ENCODE measurements at places on chromosomes 3 and 15.

DNA sequence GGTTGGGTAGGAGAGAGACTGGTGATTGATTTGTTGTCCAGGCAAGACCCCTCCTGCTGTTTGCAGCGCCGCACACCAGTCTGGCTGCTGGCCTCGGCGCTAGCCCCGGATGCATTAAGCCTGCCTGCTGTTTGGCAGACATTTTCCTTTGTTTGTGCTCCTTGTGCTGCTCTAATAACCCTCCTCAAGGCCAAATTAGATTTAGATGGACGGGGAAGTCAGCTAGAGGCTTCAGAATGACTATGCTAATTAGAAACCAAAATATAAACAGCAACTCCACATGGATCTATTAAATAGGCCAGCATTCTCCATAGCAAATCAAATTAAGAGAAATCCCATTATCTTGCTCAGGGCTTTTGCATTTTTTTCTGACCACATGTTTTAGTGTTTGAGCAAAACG lies 445.2 kb downstream of the SQOR start:
- no peak for DNase-seq

DNA sequence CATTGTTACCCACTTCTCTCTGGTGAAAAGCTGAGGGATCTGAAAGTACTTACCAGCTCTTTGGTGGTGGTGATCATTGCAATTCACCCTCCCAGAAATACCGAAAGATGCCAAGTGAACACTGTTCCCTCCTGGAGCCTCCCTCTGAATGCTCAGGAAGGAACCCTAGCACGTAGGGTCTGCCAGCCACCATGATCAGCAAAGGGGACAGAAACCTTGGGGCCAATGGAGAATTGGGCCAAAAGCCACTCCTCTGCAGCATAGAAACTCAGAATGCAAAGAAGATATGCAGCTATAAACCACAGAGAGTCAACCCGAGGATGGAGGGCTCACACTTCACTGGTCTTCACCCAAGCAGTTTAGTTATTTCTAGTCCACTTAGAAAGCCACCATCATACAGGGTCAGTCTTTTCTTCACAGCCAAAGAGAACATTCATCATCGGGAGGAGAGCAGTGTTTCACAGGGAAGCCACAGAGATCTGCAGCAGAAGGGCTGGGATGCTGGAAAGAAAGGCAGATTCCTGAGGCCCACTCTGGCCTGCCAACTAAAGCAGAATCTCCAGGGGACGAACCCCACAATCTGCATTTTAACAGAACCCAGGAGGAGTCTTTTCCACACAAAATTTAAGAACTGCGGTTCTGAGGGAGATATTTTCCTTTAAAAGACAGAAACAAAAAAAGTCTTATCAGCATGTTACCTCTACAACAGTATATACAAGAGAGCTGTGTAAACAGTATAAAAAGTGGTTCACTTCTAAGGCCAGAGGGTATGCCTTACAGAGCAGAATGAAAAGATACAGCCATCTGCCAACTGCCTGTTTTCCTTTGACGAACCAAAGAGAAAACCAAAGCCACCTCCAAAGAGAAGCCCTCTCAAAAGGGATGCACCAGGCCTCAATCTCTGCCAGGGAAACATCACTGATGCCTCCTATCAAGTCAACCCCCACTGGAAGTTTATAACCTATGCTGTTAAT lies 11.3 kb downstream of the TBC1D2B start:
- no peak for DNase-seq

GRCh38 chr3:13202744-13203397 lies 129.6 kb upstream of the IQSEC1 start:
- DNase-seq, result no peak

GRCh38 chr3:12345141-12345561 lies 56.3 kb downstream of the PPARG start:
- DNase-seq, result no peak
